Neural progenitor cell (in vitro differentiated cells): ENCODE measurements at places on chromosomes 1 and 21. TPM values are rescaled to one million over a fixed set of nuclear protein-coding genes. Genes with fewer than 3 reads are reported as not detected.

DNA sequence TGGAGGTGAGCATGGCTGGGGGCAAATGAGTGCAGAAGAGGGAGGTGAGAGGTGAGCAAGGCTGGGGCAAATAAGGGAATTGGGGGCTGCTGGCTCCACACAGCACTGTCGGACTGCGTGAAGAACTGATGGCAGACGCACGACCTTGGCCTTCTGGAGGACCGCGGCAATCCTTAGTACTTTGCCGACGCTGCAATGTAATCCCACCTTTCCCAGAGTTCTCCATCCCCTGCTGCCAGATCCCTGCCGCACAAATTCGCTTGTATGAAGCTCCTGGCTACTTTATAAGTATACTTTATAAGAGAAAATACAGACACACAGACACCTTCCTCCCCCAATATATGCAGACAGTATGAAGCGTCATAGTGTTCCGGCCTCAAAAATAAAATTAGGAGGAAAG is 472.4 kb downstream of the SMYD3 start:
- DNase-seq = no peak

DNA sequence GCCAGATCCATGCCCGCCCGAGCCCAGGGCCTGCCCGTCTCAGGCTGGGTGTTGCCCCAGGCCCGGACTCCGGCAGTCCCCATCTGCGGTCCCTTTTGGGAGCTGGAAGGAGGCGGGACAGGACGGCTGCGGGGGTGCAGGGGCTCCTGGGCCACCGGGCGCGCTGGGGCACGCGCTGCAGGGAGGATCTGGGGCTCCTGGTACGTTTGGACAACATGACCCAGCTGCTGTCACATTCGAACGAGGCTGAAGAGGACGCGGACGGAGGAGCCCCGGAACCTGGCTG is 6.6 kb upstream of the CALML6 start:
- no peak for DNase-seq

DNA sequence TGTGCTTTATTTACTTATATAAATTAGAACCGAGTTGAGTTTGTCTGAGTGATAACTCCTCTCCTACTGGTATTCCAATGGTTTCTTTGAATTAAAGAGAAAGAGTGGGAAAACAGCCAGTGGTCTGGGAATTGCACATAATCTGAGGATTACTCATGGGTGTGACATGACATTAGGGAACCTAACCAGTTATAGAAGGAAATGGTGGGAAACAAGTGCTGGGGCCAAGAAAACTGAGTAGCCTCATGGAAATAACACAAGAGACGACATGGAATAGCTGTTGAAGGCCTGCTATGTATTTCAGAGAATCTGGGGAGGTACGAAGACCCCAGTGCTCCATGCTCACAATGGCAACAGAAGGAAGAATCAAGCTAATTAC is 41.8 kb upstream of the LRRC52 start:
- DNase-seq = no peak

DNA sequence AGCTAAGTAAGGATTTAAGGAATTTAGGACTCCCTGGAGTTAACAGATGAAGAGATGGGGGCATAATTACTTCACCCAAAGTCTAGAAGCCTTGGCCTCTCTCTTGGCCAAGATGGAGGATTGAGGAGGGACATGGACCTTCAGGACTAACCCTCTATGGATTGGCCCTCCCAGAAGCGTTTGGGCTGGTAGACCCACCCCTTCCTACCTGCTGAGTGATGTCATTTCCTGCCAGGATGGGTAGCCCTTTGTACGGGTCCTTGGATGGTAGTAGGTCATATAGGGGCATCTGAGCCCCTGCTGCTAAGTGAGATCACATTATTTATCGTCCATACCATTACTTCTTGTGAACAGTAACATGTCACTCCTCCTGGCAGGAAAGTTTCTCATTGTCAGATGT is 17.7 kb downstream of the LURAP1 start:
- no peak for DNase-seq

GRCh38 chr1:183303901-183304300 is 114.3 kb downstream of the NMNAT2 start:
- no peak for DNase-seq

DNA sequence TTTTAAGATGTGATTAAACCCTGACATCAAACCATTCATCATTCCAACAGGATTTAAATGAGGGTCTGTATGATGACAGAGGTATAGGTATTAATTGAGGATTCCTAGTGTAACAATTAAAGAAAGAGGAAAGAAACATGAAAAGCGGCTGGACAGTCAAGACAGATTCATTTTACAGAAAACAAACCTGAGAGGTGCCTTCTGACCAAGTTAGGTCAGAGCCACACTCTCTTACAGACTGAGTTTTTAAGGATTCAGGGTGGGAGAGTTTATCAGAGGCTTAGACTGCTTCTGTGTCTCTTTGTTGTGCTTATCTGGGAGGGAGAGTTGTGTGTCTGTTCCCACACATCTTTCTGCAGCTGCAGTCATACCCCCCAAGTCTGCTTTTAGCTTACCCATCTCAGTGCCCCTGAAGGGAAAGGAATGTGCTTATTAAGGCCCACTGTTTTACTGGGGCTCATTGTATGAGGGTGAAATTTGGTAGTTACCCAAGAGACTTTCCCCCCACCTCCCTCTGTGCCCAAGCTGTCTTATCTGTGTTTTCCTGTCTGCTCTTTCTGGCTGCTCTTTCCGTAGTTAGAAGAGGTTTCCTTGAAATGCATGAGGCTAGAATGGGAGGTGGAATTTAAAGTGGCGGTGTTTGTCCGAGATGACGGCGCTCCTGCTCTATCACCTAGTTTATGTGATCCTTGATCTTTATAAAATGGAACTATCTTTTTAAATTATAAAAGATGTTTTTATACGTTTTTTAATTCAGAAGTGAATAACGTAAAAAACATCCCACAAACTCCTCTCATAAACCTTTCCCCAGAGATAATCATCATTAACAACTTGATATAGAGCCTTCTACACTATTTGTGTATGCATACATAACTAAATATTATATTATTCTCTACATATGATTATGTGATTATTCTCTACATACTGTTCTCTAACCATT is 96.0 kb upstream of the TNFSF4 start:
- DNase-seq = peak; percentile 58

DNA sequence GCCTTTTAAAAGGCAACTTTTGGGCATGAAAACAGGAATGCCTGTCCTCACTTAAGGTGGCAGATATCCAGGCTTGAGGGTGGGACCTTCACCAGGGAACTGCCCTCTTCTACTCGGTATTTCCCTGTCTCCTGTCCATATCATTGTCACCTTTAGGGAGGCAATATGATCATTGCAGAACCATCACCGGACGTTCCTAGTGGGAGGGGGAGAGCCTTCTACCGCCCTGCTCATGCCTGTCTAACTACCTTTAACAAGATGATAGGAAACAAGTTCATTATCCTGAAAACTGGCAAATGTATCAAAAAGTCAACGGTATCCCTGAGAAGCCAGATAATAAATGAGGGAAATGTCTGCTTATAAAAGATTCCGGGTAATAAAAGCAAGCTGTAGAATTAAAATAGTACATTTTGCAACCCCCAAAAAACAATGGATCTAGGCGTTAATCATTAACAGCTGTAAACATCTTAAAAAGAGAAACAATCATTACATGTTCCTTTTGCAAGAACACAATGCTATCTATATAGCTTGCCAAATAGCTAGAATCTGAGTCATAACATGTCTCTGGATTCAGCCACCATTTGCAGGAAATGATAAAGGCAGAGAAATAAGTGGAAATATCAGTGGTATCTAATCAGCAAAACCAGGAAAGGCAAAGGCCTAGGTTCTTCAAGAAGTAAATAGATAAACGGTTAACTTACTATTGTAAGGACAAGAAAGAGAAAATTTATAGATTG is 852.9 kb upstream of the ADGRL4 start:
- no peak for DNase-seq

DNA sequence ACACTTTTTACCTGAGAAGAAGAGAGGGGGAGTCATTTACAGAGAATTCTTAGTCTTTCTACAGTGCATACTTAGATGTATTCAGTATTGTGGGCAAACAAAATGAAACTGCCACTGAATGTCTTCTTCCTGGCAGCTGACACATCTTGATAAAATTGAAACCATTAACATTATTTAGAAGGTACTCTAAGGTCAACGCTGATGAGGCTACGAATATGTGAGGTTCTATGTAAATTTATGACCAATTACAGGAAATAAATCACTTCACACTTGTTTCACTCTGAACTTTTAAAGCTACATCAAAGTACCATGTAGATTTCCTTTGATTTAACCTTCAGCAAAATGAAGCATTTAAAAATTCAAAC is 51.3 kb upstream of the GFI1 start:
- no peak for DNase-seq

GRCh38 chr1:210645582-210646257 is 317.0 kb downstream of the HHAT start:
- DNase-seq = peak; percentile 31

DNA sequence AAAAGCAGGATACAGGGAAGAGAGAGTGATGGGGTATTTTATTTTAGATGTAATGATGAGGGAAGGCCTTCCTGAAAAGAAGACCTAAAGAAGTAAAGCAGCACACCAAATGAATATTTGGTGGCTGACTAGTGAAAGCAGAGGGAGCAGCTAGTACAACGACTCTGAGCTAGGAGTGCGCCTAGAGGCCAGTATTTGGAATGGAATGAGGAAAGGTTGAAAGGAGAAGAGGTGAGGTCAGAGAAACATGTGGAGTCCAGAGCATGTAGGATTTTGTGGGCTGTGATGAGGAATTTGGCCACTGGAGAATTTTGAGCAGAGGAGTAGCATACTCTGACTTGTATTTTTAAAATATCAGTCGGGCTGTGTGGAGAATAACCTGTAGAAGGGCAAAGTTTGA is 11.8 kb upstream of the RPL5 start:
- DNase-seq = no peak

- DNase-seq = no peak
These were observed 117.8 kb downstream of the TNFSF18 start for GRCh38 chr1:172932981-172933380.

DNA sequence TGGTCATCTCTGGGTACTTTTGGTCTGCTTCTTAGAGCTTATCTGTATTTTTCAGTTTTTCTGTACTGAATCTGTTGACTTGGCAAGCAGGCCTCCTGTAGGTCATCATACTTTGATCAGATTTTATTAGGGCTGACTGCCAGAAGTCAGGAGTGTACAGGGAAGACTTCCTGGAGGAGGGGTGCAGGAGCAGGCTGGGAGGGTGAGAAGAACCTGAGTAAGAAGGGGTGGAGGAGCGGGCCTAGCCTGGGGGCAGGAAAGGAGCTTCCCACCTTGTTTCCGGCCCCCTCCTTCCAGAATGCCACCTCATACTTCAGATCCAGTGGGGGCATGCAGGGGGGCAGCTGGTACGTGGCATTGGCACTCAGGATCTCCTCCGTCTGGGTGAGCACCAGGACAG is 18.3 kb upstream of the IL22RA1 start:
- no peak for DNase-seq

- DNase-seq = no peak
These were observed 54.8 kb downstream of the SSX2IP start for GRCh38 chr1:84635429-84635828.

- DNase-seq = no peak
These were observed 13.7 kb upstream of the SRP9 start for GRCh38 chr1:225763716-225764548.

DNA sequence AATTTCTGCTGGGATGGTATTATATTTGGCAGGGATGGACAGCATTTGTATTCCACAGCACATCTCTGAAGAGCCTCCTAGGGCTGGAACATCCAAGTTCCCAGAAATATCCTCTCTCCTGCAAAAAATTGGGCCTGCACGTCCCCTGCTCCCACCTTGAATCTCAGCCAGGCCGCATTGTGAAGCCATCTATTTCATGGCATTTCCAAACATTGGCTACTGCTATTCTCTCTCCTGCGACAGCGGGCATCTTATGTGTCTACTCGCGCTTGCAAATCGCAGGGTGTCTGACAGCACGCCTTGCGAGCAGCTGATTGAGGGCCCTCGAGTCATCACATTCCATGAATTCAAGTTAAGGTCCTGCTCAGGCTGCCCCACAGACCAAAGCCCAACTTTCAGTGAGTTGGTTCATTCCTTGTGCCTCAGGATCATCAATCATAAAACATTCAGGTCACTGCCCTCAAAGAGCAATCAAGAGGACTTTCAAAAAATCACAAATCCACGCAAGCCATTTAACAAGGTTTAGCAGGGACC is 15.8 kb downstream of the RGS8 start:
- no peak for DNase-seq

- DNase-seq = no peak
These were observed 18.4 kb downstream of the JUN start for GRCh38 chr1:58765441-58765840.

- DNase-seq = no peak
These were observed 108.9 kb downstream of the OMA1 start for GRCh38 chr1:58437623-58438022.

DNA sequence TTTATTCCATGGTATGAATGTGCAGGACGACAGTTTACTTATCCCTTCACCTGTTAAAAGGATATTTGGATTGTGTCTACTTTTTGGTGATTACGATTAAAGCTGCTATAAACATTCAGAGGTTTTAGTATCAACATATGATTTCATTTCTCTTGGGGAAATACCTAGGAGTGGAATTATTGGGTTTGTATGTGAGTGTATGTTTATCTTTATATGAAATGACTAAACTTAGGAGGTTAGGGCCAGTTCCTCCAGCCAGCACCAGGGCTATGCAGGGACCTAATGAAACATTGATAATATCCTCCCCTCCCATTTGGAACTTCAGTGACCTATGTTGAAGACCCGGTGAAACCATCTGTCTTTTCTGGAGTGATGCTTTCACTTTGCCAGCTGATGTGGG is 13.8 kb downstream of the TMEM51 start:
- no peak for DNase-seq

DNA sequence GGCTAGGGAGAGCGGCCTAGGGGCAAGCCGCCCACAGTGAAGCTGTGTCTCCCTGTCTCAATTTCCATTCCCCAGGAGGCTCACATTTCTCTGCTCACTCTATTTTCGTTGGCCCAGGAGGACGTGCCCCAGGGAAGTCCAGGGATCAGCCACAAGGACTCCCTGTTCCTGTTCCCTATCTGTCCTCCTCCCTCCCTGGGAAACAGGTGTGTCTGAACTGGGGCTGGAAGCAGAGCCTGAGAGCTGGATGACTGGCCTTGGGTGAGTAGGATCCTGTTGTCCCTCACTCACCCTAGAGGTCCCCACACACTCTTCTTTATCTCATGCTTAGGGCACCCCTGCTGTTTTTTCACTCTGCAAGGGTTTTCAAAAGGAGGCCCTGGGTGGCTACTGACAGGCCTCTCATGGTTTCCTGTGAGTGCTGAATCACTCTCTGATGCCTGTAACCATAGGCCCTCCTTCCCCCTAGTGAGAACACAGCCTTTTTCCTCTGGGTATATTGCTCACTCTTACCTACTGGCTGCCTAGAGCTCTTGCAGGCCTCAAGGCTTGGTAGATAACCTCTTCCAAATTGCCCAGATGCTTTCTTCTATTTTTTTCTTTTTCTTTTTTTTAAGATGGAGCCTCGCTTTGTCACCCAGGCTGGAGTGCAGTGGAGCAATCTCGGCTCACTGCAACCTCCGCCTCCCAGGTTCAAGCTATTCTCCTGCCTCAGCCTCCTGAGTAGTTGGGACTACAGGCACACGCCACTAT is 3.3 kb upstream of the UTP11 start:
- DNase-seq = peak; percentile 39

- peak; percentile 40 for DNase-seq
These were observed 119.3 kb upstream of the CDC42BPA start for GRCh38 chr1:227437495-227438008.

The PGLYRP3 gene
- not detected in 2 replicates for total RNA-seq

The ZNF644 gene
- total RNA-seq = 98.1 and 177 TPM in 2 replicates

The OR2L13 gene
- not detected in 2 replicates for total RNA-seq

The PNRC2 gene
- total RNA-seq = 258 and 365 TPM in 2 replicates

The OR2AK2 gene
- total RNA-seq = not detected in 2 replicates

The LRRC39 gene
- 0.54 and 0.87 TPM in 2 replicates for total RNA-seq

The FAM151A gene
- total RNA-seq = not detected in 2 replicates

The FGR gene
- not detected in 2 replicates for total RNA-seq

The CHI3L1 gene
- 0.95 and 1.7 TPM in 2 replicates for total RNA-seq

The AMY1C gene
- not detected in 2 replicates for total RNA-seq

The DNAJC28 gene
- total RNA-seq = 3.8 and 4.7 TPM in 2 replicates
